ENCODE measurements at places on chromosomes 7 and 10. TPM values are rescaled to one million over a fixed set of nuclear protein-coding genes. Genes with fewer than 3 reads are reported as not detected.

Gene SYT15B
- total RNA-seq = 1.2 TPM

Gene CPVL
- 51.1 TPM for total RNA-seq

Gene NIPSNAP2
- total RNA-seq = 90.2 TPM

DNA sequence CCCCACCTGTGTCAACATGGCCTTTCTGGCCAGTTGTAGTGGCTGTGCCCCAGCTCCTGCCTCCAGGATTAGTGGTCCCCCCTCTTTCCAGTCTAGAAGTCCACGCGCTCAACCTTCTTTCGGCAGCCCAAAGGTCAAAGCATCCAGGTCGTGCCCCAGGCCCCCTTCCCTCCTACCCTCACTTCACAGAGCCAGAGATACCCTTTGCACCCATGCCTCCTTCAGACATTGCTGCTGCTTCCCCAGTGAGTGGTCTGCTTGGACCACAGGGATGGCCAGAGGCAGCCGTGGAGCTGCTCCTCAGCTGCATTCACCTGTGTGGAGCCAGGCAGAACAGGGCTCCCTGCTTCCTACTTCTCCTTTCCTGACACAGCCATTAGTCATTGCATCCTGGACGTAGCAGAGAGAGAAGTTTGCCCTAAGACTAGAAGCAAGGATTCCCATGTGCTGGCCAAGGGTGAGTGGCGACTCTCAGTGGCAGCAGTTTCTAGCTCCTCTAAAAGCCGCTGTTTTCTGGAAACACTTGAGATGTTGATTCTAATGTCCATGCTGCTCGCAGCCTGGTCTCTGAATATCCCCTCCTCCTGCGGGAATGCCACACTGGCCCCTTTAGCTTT, 243.1 kb upstream of the SHH start:
- no peak overlapping the region for H3K27ac ChIP-seq
- no peak overlapping the region for H3K4me3 ChIP-seq
- no peak for DNase-seq

- H3K4me1 ChIP-seq = no peaks in the 10 kb centered on the region
- no peak overlapping the region for H3K4me3 ChIP-seq
Observed at GRCh38 chr7:119964788-119965542, 308.0 kb upstream of the KCND2 start.

Gene ACTL6B
- total RNA-seq = 0.79 TPM

Gene MAT1A
- total RNA-seq = 5.6 TPM

- H3K36me3 ChIP-seq = no peaks in the 10 kb centered on the region
- H3K4me1 ChIP-seq = peaks cover 8% of the 10 kb centered on the region
- no peaks in the 10 kb centered on the region for H3K27me3 ChIP-seq
- H3K27ac ChIP-seq = no peak overlapping the region
- H3K4me3 ChIP-seq = no peak overlapping the region
Observed at GRCh38 chr7:101594790-101595189, 34.3 kb downstream of the MYL10 start.

DNA sequence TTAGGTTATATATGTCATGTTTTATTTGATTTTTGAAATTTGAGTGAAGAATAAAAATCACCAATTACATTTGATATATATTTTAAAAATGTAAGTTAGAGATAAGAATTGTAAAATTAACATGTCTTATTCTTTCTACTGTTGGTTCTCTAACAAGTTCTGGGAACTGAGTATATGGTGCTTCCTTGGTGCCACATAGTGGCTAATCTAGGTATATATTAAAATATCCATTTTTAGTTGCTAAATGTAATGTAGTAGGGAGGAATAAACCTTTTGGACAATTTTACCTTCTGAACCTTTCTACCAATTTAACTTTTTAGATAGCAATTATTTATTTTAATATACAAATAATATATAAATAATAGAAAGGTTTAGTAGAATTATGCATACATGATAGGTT, 17.5 kb downstream of the CFAP69 start:
- H3K36me3 ChIP-seq = no peaks in the 10 kb centered on the region
- H3K27me3 ChIP-seq = no peaks in the 10 kb centered on the region
- no peak overlapping the region for H3K4me3 ChIP-seq

DNA sequence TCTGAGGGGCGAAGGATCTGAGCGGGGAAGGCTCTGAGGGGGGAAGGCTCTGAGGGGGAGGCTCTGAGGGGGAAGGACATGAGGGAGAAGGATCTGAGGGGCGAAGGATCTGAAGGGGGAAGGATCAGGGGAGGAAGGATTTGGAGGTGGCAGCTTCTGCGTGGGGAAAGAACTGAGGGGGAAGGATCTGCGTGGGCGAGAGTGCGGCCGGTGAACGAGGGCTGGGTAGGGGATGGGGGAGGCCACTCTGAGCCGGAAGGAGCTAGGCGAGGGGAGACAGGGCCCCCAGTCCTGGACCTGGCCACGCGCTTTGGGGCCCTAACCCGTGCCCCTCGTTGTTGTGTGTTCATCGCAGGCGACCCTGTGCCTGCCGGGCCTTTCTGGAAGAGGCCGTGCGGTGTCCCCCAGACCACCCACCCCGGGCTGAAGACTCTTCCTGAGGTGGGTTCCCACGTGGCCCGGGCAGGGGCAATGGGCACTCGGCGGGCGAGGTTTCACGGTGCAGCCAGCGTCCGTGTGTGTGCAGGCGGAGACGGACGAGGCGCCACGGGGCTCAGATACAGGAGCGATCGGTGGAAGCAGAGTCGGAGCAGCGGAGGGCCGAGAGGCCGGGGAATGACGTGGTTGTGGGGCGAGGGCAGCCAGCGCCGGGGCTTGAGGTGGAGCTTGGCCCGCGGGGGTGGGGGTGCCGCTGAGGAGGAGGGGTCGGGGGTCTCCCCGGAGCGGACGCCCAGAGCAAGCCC, 2.0 kb downstream of the CALY start:
- no peak for DNase-seq
- peaks cover 7% of the 10 kb centered on the region for H3K27me3 ChIP-seq
- no peaks in the 10 kb centered on the region for H3K36me3 ChIP-seq
- H3K4me3 ChIP-seq = no peak overlapping the region
- peaks cover 26% of the 10 kb centered on the region for H3K4me1 ChIP-seq
- H3K27ac ChIP-seq = no peak overlapping the region

Gene FAM131B
- 1.2 TPM for total RNA-seq

- H3K4me1 ChIP-seq = no peaks in the 10 kb centered on the region
- H3K36me3 ChIP-seq = no peaks in the 10 kb centered on the region
- H3K27ac ChIP-seq = no peak overlapping the region
- H3K4me3 ChIP-seq = no peak overlapping the region
Observed at GRCh38 chr7:82501346-82501745, 57.8 kb upstream of the CACNA2D1 start.

Gene VSTM4
- total RNA-seq = 26.0 TPM

DNA sequence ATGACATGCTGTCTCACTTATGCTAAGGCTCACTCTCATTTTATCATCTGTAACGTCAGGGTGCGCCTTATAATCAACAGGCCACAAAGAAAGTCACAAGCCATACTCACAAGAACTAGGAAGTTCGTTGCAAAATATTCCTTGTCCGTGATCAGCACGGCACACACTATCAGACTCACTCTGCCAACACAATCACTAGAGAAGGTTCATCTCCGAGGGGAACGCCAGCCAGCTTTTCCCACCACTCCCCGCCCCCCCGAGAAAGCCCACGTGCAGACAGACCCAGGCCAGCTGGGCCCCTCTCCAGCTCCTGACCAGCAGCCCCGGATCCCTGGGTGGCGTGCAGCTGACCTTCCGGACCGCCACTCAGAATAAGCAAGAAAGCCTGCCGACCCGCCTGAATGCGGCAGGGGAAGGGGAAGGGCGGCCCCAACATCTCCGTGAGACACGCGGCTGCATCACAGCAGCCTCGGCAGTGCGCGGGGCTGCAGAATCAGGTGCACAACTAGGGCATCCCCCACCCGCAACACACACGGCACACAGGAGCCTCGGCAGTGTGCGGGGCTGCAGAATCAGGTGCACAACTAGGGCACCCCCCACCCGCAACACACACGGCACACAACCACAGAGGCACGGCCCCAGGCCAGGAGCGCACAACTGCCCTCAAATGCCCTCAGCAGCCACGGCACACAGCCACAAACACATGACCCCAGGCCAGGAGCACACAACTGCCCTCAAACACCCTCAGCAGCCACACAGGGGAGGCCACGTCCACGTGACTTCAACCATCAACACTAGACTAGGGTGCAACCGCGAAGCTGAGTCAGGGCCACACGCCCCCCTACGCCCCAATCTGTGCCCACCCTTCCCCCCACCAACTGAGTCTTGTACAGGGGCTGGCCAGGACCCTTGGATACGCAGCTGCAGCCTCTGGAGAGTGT, 2.5 kb upstream of the GPR146 start:
- no peak overlapping the region for H3K4me3 ChIP-seq
- peak overlapping the region; percentile 45 for H3K27ac ChIP-seq
- H3K27me3 ChIP-seq = no peaks in the 10 kb centered on the region
- H3K4me1 ChIP-seq = peaks cover 27% of the 10 kb centered on the region
- H3K36me3 ChIP-seq = no peaks in the 10 kb centered on the region
- DNase-seq = no peak

Gene SLC29A3
- total RNA-seq = 14.0 TPM

DNA sequence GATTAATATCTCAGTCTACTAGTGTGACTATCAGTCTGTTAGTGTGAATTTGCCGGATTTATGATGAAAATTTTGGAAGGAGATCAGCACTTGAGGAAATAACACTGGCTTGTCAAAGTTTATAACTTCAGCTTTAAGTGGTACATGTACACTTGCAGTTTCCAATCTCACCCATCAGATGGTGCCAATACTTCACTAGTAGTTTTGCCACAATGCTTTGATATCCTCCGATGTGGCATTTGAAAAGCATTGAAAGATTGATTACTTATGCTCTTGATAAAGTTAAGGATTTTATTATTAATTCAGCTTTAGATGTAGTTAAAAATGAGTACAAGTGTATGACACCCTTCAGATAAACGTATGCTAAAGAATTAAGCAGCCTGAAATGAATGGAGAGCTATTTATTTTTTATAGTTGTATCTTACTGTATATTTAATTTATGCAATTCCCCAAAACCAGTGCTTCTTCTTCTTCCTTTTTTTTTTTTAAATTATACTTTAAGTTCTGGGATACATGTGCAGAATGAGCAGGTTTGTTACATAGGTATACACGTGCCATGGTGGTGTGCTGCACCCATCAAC, 98.2 kb downstream of the ANLN start:
- no peaks in the 10 kb centered on the region for H3K36me3 ChIP-seq
- H3K4me1 ChIP-seq = no peaks in the 10 kb centered on the region

DNA sequence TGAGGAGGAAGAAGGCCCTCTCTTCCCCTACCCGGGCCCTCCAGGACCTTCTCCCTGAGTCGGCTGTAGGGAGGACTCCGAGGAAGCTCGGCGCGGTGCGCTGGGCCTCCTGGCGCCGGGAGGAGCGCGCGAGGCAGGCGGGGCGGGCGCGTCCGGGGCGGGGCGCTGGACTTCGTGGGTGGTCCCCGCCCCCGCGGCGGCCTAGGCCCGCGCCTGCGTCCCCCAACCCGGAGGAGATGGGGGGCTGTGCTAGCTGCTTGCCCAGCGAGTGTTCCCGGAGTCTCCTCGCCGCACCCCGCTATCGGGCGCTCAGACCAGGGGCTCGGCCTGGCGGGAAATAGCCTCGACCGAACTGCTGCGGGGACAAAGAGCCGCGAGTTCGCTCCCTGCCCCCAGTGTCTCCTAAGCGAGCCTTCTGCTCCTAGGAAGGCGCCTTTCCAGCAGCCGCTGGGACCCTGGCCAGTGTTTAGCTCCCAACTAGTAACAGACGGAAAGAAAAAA, 19.2 kb upstream of the SMO start:
- peak overlapping the region; percentile 37 for H3K4me3 ChIP-seq
- peak overlapping the region; percentile 79 for H3K27ac ChIP-seq
- DNase-seq = peak; percentile 64
- H3K36me3 ChIP-seq = no peaks in the 10 kb centered on the region
- peaks cover 19% of the 10 kb centered on the region for H3K4me1 ChIP-seq

Gene CPA2
- total RNA-seq = 2.4 TPM

DNA sequence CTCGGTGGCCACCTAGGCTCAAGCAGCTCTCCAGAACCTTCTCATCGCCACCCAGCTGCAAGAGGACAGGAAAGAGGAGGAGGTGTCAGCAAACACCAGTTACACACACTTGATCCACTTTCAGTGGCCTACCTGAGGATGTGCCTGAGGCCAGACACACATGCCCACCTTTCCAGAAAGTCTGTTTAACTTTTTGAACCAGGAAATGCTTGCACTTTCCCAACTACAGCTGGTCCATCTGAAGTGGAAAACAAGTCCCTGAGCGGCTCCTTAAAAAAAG, 15.7 kb upstream of the CYREN start:
- no peak overlapping the region for H3K4me3 ChIP-seq
- H3K4me1 ChIP-seq = peaks cover 15% of the 10 kb centered on the region
- no peaks in the 10 kb centered on the region for H3K36me3 ChIP-seq
- DNase-seq = no peak
- no peak overlapping the region for H3K27ac ChIP-seq

DNA sequence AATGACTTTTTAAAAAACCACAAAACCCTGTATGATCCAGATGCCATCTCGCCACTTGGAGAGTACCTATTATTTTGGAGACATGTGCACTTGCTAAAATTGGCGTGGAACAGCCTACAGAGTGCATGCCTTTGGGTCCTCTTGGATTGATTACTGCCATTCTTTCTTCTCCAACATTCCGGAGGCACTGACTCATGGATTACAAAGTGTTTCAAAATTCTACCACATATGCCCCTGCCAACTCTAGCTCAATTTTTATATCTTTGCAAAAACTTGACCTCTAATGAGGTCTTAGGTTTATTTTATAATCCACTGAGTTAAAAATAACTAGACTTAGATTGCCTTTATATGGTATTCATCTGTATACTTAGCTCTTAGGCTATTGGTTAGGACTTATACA, 55.8 kb upstream of the KIF5B start:
- no peaks in the 10 kb centered on the region for H3K4me1 ChIP-seq
- no peak overlapping the region for H3K27ac ChIP-seq
- no peaks in the 10 kb centered on the region for H3K27me3 ChIP-seq
- H3K36me3 ChIP-seq = no peaks in the 10 kb centered on the region
- no peak for DNase-seq

DNA sequence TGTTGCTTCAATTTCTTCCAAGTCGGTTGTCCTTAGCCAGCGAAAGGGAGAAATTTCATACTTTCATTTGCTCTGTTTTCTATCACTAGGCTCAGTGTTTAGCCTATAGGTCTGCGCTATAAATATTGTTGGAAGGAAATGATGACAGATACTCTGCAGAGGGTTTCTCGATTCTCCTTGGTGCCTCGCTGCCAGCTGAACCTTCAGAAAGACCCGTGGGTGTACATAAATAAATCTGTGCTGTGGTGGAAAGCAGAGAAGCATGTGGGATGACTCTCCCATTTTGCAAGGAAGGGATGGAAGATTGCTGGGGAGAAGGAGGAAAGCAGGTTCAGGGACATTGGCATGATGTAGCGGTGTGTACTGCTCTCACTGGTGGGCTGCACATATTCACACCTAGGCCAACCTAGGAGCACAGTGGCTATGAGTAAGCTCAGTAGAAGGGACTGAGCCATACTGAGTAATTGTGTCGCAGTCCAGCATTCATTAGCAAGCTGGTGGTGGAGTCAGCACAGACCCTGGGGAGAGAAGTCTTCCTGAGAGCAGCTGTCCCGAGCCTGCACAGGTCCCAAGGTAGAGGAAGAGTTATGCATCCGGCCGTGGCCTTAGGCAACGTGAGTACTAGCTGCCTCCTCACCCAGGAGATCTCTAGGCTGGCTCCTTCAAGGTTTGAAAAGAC, 50.5 kb downstream of the PNLIPRP3 start:
- H3K4me1 ChIP-seq = no peaks in the 10 kb centered on the region
- no peak overlapping the region for H3K4me3 ChIP-seq
- no peak for DNase-seq
- no peaks in the 10 kb centered on the region for H3K36me3 ChIP-seq
- H3K27ac ChIP-seq = no peak overlapping the region

GRCh38 chr10:126042354-126042753, 146.0 kb downstream of the FANK1 start:
- no peaks in the 10 kb centered on the region for H3K27me3 ChIP-seq
- no peak overlapping the region for H3K27ac ChIP-seq
- no peaks in the 10 kb centered on the region for H3K36me3 ChIP-seq

Data from testis (tissue), 5 donors.